ENCODE measurements at places on chromosomes 12 and 14.
A peak's percentile ranks its signal among the peaks of the same experiment; 100 is the strongest.

- DNase-seq: no peak
Measured at GRCh38 chr12:124129132-124129531, 156.1 kb downstream of the ZNF664 start.

DNA sequence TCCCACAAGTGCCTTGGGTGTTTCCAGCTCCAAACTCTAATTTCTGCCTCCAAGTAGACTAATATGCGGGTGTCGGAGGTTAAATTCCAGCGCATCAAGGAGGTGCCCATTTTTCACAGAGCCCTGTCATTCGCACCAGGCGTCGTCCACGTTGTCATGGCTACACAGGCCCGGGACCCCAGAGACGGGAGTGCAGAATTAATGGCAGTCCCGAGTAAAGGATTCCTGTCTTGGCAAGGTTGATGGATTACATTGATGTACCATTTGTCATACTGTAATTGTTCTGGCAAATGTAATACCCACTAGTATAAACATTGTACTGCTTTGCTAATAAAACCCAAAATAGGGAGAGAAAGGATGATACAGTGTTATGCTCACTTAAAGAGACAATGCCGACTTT is 222.9 kb upstream of the MYL2 start:
- no peak for DNase-seq

DNA sequence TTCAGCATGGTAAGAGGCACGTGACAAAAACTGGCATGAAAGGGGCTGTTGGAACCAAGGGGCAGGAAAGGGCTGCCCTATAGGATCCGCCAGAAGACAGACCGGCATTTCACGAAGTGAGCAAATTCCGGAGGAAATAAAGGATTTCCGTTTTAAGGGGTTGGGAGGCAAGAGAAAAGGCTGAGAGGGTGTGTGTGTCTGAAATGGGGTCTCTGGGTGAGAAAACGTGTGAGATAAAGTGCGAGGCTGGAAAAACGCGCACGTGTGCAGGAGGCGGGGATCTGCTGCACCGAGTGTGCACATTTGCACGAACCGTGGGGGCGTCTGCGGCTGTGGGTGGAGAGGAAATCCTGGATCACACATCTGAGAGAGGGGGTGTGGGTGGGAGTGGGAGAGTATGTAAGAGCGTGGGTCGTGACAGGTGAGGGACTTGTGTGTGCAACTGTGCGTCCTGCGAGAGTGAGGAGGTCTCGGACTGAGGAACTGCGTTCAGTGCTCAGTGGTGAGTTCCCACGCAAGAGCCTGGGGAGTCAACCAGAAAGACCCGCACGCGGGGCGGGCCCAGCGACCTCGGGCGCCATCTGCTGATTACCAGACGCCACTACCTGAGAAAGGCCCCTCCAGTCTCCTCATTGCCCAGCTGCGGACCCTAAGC is 37.0 kb upstream of the P2RX7 start:
- peak; percentile 93 for DNase-seq

GRCh38 chr12:74170645-74171477 is 366.8 kb upstream of the ATXN7L3B start:
- no peak for DNase-seq

GRCh38 chr12:15538881-15539280 is 216.6 kb downstream of the PTPRO start:
- no peak for DNase-seq

DNA sequence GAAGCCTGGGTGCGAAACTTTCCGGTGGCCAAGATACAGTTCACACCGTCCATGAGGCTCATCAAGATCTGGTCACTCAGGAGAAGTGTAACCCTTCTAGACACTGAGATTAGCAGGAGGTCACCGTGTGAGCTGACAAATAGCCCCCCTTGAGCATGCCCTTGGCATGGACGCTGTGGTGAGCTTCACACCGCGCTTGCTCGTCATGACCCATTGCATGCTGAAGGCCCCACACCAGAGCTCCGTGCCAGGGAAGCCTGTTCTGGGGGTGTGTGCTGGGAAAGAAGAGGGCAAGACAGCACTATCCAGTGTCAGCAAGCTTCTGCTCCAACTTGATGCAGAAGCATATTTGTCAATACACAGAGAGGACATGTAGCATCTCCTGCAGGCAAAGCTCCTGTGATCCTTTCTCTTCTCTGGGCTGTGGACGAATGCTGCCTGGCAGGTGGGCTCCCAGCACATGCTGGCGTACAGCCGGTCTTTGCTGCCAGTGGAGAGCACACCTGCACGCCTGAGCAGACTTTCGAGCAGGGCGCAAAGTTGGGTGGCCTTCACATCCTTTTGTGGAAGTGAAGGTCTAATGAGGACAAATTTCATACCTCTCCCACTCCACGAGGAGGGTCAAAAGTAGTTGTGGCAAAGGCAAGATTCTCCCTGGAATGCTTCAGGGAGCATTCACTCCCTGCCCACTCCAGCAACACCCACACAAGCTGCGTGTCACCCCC is 126.9 kb upstream of the FKBP4 start:
- DNase-seq: no peak

- no peak for DNase-seq
Measured at GRCh38 chr14:70489579-70490200, 37.7 kb downstream of the ADAM21 start.

DNA sequence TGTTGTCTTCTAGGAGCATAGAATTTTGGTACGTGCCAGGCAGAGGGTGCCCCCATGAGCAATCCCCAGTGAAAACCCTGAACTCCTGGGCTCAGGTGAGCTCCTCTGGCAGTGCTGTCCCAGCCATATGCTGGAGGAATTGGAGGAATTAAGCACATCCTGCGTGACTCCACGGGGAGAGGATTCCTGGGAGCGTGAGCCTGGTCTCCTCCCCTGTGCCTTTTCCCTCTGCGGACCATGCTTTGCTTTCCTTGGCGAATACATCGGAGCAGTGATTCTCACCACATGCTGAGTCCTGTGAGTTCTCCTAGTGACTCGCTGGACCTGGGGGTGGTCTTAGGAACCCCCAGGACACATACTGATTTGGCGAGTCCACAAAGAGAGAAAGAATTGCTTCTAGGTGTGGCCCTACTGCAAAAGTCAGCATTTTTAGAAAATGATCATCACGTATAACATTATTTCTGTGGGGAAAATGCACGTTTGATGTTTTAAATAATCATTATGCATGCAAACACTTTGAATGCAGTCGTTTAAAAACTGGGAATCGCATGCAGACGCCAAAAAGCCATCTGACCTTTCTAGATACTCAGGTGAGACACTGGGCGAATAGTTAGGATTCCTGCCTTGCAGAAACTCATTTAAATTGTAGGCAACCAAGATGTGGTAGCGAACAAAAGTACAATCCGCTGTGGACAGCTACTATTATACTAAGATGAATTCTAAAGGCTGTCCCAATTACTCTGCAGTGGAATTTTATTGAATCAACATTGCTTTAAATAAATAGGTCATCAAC is 370.9 kb downstream of the TMEM132D start:
- DNase-seq: peak; percentile 39

GRCh38 chr12:118064608-118065007 is 3.6 kb upstream of the WSB2 start:
- peak; percentile 64 for DNase-seq

- DNase-seq: no peak
Measured at GRCh38 chr14:37466623-37467088, 128.4 kb downstream of the FOXA1 start.

DNA sequence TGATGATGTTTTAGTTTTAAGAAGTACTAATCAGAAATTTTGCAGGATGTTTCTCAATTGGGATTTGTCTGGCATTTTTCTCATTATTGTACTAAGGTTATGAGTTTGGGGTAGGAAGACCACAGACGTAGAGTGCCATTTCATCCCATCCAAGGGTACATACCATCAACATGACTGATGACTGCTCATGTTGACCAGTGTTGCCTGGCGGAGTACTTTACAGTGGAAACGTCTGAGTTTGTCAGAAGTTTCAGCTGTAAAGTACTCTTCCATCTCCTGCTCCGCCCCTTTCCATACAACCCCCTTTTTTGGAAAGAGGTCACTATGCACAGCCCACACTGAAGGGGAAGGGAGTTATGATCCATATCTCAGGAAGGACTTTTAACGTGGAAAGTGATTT is 74.2 kb downstream of the RCOR1 start:
- no peak for DNase-seq

Measured in H7 (cell line).